ENCODE measurements at places on chromosomes 5 and 9.

- peak; percentile 37 for DNase-seq
Observed at GRCh38 chr9:135281791-135282737, 194.6 kb downstream of the OLFM1 start.

- no peak for DNase-seq
Observed at GRCh38 chr9:115764645-115765044, 388.9 kb upstream of the PAPPA start.

- DNase-seq: no peak
Observed at GRCh38 chr9:78921341-78921740, 624.4 kb downstream of the PSAT1 start.

- DNase-seq: peak; percentile 67
Observed at GRCh38 chr9:121213136-121213806, 11.6 kb upstream of the RAB14 start.

DNA sequence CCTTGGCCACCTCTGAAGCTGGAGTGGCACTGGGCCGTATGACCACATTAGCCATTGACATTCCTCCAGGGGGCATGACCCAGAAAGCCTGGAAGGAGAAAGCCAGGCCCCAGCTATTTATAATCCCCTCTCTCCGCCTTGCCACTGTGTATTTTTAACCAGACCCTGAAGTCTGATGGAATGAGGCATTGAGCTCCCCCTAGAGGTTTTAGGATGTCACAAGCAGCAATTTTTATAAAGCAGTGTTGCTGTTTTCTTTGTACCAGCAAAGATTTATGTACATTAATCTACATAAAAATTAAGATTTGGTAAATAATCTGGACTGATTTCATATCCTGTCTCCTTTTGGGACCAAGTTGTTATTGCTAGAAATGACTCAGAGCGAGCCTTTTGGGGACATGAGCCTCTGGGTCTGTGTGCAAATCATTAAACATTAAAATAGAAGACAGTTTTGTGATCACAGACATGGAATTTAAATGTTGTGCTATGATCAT lies 127.1 kb downstream of the TRIO start:
- no peak for DNase-seq

DNA sequence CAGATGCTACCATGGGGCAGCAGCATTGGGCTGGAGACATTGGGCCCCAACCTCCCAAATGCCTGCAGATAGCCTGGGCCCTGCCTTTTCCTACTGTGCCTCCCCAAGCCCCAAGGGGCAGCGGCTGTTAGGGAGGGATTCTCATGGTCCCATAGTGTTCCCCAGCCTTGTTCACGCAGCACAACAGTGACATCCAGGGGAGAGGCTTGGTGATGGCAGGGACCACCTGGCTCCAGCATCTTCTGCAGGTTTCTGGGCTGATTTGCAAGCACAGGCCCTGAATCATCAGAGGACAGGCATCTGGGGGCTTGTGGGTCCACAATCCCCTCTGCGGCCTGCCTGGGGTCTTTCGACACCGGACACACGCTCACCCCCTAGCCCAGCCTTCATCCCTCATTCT lies 354.6 kb downstream of the SLIT3 start:
- DNase-seq: no peak

- DNase-seq: no peak
Observed at GRCh38 chr5:149771216-149771980, 41.3 kb downstream of the PPARGC1B start.
